HFFc6 (cell line): ENCODE measurements at places on chromosomes 4 and X.

DNA sequence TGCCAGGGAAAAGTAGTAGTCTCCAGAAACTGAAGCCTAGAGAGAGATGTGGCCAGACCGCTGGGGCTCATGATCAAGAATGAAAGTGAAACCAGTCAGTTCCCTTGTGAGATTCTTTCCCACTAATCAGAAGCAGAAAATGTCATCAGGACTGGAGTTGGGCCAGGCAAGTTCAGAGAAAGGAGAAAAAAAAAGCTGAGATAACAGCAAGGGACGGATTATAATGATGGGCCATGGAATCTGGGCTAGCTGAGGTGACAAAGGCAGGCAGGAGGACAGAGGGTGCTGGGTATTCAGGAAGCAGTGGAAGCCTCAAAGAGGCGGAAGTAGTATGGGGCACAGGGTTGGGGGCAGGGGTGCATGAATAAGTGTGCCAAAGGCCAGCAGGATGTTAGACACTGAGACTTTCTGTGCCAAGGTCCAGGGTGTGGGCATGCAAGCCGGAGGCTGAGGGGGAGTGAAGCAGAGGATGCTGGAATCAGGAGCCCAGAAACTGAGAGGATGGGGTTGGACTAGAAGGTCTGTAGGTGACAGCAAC lies 2.5 kb downstream of the CXorf38 start:
- H3K4me1 ChIP-seq: peaks cover 34% of the 10 kb centered on the region
- H3K36me3 ChIP-seq: peaks cover 25% of the 10 kb centered on the region
- DNase-seq: peak; percentile 41
- no peaks in the 10 kb centered on the region for H3K27me3 ChIP-seq

- H3K36me3 ChIP-seq: peaks cover 15% of the 10 kb centered on the region; the same call in 1 of the 2 replicates
- peaks cover 2% of the 10 kb centered on the region; the same call in 1 of the 2 replicates for H3K27me3 ChIP-seq
- H3K4me3 ChIP-seq: peak within 1 kb of the TSS; percentile 93
Measured at GRCh38 chr4:88591787-88592599, at the start of gene HERC3. Gene HERC3 (plus strand): TSS chr4:88592480. CDS start chr4:88605824, 13,344 bp downstream.

DNA sequence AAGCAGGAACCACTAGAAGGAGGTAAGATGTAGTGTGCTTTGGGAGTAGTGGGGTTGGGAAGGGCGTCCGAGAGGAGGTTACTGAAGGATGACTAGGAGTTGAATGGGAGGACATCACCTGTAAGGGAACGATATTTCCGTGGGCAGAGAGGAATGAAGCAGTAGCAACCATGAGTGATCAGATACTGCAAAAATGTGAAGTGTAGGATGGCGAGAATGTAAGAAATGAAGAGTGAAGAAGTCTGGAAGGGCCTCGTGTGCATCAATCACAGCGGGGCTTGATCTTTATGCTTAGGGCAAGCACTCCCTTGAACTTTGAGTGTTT lies 594 bp downstream of the MSMO1 start:
- H3K27me3 ChIP-seq: no peaks in the 10 kb centered on the region
- H3K36me3 ChIP-seq: peaks cover 27% of the 10 kb centered on the region

DNA sequence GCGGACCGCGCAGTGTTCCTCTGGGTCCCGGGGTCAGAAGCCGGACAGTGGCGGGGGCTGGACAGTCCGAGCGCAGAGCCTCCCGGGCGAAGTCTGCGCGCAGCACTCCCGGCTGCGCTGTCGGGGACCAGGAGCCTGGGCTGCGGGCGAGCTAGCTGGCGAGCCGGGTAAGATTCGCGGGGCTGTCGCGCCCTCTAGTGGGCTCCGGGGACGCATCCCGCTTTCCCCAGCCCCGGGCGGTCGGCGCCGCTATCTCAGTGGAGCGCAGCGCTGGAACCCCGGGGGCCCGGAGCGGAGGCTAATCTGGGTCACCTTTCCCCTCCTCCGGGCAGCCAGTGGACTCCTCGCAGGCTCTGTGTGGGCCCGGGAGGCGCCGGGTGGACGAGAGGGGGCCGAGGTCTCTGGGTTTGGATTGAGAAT lies 4.2 kb downstream of the PDGFRA start:
- H3K4me3 ChIP-seq: peak overlapping the region; percentile 94
- H3K27ac ChIP-seq: peak overlapping the region; percentile 83
- DNase-seq: peak; percentile 83
- peaks cover 52% of the 10 kb centered on the region for H3K4me1 ChIP-seq
- H3K27me3 ChIP-seq: peaks cover 4% of the 10 kb centered on the region

- H3K27ac ChIP-seq: peak overlapping the region; percentile 70
- H3K4me1 ChIP-seq: peaks cover 73% of the 10 kb centered on the region
- peak overlapping the region; percentile 61 for H3K4me3 ChIP-seq
Measured at GRCh38 chr4:118345813-118346212, 7.0 kb downstream of the PRSS12 start.

DNA sequence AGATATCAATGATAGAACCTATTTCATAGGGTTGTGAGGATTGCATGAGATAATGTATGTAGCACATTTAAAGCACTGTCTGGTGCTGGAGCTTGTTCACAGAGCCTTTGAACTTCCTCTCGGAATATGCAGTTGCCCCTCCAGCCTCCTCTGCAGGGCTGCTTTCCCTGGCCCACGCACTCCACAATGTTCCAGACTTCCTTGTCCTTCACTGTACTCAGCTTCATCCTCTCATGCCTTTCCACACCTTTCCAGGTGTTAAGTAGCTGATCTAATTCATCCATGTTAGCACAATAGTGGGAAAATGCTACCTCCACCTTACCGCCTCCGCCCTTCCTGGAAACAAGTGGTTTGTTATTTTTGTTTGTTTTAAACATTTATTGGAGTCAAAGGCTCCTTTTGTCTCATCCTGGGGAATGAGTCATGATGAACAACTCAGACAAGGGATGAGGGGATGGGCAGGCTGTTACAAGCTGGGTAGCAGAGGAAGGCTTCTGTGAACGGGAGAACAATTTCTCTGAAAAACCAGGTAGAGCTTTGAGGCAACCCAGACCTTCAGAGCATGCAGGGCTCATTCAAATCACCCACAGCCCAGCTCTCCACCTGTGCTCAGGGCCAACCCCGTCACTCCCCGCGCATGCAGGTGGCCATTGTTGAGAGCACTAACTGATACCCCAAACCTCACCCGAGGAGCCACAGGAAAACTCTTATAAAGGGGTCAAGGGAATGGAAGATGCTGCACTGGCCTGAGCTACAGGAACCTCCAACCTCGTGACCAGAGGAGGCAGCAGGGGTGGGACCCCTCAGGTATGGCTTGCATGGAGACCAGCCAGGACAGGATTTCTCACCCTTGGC lies 84.9 kb upstream of the TBL1X start:
- H3K27me3 ChIP-seq: peaks cover 9% of the 10 kb centered on the region
- peak; percentile 54 for DNase-seq
- H3K27ac ChIP-seq: no peak overlapping the region
- H3K4me1 ChIP-seq: peaks cover 20% of the 10 kb centered on the region

- no peak overlapping the region for H3K4me3 ChIP-seq
- no peak overlapping the region for H3K27ac ChIP-seq
- H3K27me3 ChIP-seq: no peaks in the 10 kb centered on the region
- no peak for DNase-seq
Measured at GRCh38 chr4:145058256-145058655, 39.7 kb downstream of the ANAPC10 start.

DNA sequence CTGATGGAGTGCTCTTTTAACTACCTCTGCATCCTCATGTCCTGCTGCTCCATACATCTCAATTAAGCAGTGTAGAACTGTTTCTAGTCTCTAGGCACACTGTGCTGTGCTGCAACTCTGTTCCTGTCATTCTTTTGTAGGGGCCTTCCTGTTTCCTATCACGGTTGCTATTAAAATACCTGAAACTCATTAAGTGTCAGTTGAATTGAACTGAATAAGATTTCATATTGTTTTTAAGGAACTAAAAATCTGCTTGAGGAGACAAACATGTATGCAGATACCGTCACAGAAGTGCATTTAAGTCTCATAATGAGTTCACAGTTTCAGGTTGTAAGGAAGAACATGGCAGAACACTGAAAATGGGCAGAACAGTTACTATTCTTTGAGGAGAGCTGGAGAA lies 170.1 kb downstream of the LARP7 start:
- H3K4me1 ChIP-seq: peaks cover 7% of the 10 kb centered on the region; the same call in 1 of the 2 replicates
- H3K36me3 ChIP-seq: no peaks in the 10 kb centered on the region
- no peak for DNase-seq
- no peaks in the 10 kb centered on the region for H3K27me3 ChIP-seq
- no peak overlapping the region for H3K4me3 ChIP-seq

DNA sequence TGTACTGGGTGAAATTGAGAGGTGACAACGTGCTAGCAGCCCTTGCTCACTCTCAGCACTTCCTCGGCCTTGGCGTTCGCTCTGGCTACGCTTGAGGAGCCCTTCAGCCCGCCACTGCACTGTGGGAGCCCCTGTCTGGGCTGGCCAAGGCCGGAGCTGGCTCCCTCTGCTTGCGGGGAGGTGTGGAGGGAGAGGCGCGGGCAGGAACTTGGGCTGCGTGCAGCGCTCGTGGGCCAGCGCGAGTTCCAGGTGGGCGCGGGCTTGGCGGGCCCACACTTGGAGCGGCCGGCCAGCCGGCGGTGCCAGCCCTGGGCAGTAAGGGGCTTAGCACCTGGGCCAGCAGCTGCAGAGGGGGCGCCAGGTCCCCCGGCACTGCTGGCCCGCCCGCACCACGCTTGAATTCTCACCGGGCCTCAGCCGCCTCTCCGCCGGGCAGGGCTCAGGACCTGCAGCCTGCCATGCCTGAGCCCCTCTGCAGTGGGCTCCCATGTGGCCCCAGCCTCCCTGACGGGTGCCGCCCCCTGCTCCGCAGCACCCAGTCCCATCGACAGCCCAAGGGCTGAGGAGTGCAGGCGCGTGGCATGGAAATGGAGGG lies 249.5 kb upstream of the ETNPPL start:
- H3K27ac ChIP-seq: no peak overlapping the region
- peaks cover 3% of the 10 kb centered on the region for H3K27me3 ChIP-seq
- H3K4me1 ChIP-seq: peaks cover 10% of the 10 kb centered on the region; the same call in 1 of the 2 replicates
- no peak overlapping the region for H3K4me3 ChIP-seq
- H3K36me3 ChIP-seq: no peaks in the 10 kb centered on the region

- no peaks in the 10 kb centered on the region for H3K4me1 ChIP-seq
- H3K4me3 ChIP-seq: no peak overlapping the region
- H3K36me3 ChIP-seq: no peaks in the 10 kb centered on the region
- DNase-seq: no peak
Measured at GRCh38 chrX:38701073-38701472, 100.2 kb upstream of the MID1IP1 start.

DNA sequence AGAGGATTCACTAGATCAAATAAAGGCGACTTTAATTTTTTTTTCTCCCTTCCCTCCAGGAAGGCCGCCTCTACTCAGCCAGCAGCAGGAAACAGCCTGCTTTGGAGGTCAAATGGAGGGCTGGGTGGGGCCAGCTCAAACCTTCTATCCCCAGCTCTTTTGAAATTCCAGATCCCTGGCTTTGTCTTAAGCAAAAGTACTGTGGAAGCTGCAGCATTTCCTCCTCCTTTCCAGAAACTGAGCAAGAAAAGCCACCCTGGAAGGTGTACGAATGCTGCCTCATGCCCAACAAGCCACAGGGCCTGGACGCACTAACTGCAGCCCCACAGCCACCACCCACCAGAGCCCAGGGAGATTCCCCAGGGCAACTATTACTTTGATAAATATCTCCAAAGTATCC lies 55.1 kb upstream of the ZCCHC13 start:
- no peak for DNase-seq
- no peak overlapping the region for H3K27ac ChIP-seq
- peaks cover 34% of the 10 kb centered on the region for H3K4me1 ChIP-seq
- H3K27me3 ChIP-seq: no peaks in the 10 kb centered on the region
- peaks cover 2% of the 10 kb centered on the region for H3K36me3 ChIP-seq

DNA sequence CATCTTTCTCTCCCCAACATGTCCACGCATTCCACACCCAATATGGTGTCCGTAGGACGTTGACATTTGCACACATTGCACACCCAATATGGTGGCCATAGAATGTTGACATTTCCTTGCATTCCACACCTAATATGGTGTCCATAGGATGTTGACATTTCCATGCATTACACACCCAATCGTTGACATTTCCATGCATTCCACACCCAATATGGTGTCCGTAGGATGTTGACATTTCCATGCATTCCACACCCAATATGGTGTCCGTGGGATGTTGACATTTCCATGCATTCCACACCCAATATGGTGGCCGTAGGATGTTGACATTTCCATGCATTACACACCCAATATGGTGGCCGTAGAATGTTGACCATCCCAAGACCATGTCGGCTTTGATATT lies 88.4 kb upstream of the SHOX start:
- H3K4me1 ChIP-seq: peaks cover 43% of the 10 kb centered on the region
- DNase-seq: no peak
- H3K27ac ChIP-seq: peak overlapping the region; percentile 87; the same call in 1 of the 2 replicates
- H3K4me3 ChIP-seq: no peak overlapping the region
- no peaks in the 10 kb centered on the region; the same call in 1 of the 2 replicates for H3K27me3 ChIP-seq

- no peak for DNase-seq
- no peaks in the 10 kb centered on the region for H3K27me3 ChIP-seq
- no peak overlapping the region for H3K27ac ChIP-seq
- H3K4me1 ChIP-seq: no peaks in the 10 kb centered on the region
- no peaks in the 10 kb centered on the region for H3K36me3 ChIP-seq
- H3K4me3 ChIP-seq: no peak overlapping the region
Measured at GRCh38 chr4:129565214-129565613, 469.3 kb downstream of the C4orf33 start.

- no peaks in the 10 kb centered on the region; the same call in 1 of the 2 replicates for H3K27me3 ChIP-seq
- peaks cover 31% of the 10 kb centered on the region for H3K4me1 ChIP-seq
- DNase-seq: no peak
- peaks cover 34% of the 10 kb centered on the region for H3K36me3 ChIP-seq
- no peak overlapping the region for H3K4me3 ChIP-seq
- H3K27ac ChIP-seq: no peak overlapping the region
Measured at GRCh38 chr4:184419976-184420375, 54.4 kb downstream of the IRF2 start.

- H3K27me3 ChIP-seq: no peaks in the 10 kb centered on the region
- H3K36me3 ChIP-seq: no peaks in the 10 kb centered on the region
- DNase-seq: no peak
Measured at GRCh38 chrX:100090931-100091330, 319.1 kb downstream of the PCDH19 start.

DNA sequence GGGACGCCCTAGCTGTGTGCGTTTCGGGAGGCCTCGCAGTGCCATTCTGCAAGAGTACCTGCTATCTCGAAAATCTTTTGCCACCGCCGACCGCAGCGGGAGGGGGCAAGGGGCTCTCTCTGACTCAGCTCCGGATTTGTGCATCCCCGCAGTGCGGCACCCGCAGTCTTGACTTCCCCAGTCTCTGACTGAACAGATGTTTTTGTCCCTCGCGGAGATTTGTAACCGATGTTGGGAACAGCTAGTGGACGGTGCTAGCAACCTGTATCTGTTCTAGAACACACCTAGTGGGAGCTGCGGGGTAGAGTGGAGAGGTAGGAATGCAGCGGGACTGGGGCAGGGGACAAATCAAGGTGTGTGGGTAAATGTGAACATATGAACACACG lies 17.2 kb downstream of the NKX6-1 start:
- H3K27ac ChIP-seq: no peak overlapping the region
- no peak overlapping the region for H3K4me3 ChIP-seq
- DNase-seq: no peak
- no peaks in the 10 kb centered on the region; the same call in 1 of the 2 replicates for H3K36me3 ChIP-seq
- H3K27me3 ChIP-seq: peaks cover 57% of the 10 kb centered on the region
- H3K4me1 ChIP-seq: no peaks in the 10 kb centered on the region

- H3K27ac ChIP-seq: no peak overlapping the region
- no peaks in the 10 kb centered on the region for H3K36me3 ChIP-seq
- H3K4me1 ChIP-seq: no peaks in the 10 kb centered on the region
- H3K27me3 ChIP-seq: no peaks in the 10 kb centered on the region
- H3K4me3 ChIP-seq: no peak overlapping the region
- DNase-seq: no peak
Measured at GRCh38 chrX:83305381-83305780, 202.7 kb upstream of the POU3F4 start.
